ENCODE measurements at places on chromosomes 3 and 15.

DNA sequence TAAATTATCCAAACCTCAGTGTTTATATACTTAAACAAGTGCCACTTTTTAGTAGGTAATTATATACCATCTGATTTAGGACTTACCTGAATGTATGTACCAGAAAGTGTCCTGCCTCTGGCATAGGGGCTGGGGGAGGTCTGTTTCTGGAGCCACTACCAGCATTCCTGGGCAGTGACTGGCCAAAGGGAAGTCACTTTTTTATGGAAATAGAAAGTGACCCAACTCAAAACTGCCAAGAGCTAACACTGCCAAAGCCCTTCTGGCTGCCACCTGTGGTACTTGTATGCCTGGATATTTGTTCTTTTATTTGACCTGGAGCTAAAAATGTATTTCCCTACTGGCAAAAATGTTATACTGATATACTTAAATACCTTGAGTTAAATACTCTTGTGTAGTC lies 42.7 kb downstream of the ESYT3 start:
- no peak for DNase-seq

- DNase-seq: no peak
Observed at GRCh38 chr15:61091289-61091616, 137.8 kb downstream of the RORA start.

DNA sequence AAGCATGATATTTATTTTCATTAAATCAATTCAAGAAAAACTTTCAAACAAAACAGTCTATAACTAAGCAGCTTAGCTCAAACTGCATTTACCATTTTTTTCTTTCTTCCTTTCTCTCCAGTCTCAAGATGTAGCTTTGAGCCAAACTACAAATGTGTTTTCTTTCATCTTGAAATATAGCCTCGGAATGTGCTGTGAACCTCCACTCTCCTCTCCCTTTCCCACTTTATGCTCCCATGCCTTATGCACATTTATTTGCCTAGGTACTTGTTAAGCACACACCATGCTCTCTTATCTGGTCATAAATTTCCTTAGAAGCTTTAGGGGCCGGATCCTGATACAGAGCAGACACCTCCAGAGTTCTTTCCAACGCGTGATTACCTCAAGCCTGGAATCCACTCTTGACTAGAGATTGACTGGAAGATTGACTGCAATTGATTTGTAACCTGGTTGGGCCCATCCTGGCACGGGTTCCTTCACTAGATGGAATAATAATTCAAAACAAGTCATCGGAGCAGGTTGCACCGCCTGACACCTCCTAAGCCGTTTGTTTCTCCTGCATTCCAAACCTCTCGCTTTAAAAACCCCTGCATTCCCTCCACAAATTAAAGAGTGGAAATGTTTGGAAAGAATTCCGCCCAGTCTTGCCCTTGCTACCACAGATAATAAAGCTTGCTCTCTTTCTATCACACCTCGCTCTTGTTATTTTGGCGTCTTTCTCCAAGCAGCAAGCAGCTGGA lies 344.7 kb downstream of the CHL1 start:
- DNase-seq: no peak

DNA sequence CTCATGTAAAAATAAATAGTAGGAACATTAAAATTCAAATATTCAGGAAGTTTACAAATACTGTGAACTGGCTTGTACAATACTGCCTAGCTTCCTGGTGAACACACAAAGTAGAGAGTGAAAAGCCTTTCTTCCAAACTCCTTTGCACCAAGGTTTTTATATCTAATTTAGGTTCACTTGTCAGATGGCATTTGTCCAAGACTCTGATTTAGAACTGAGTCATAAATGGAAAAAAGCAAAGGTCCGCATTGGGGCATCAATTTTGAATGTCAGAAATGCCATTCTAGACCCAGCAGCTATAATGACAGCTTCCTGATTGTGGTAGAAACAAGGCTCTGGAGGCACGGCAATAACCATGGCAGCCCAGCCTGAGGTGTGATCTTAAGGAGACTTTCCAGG lies 160.7 kb downstream of the PDE8A start:
- no peak for DNase-seq

- no peak for DNase-seq
Observed at GRCh38 chr3:81622395-81622794, 139.1 kb downstream of the GBE1 start.

- no peak for DNase-seq
Observed at GRCh38 chr3:134149286-134149685, 101.4 kb downstream of the RYK start.

- peak; percentile 50 for DNase-seq
Observed at GRCh38 chr3:46667061-46667621, 26.3 kb downstream of the ALS2CL start.

GRCh38 chr15:62552444-62552843 lies 387.4 kb upstream of the C2CD4B start:
- no peak for DNase-seq

GRCh38 chr3:170991664-170992063 lies 34.9 kb downstream of the SLC2A2 start:
- no peak for DNase-seq

DNA sequence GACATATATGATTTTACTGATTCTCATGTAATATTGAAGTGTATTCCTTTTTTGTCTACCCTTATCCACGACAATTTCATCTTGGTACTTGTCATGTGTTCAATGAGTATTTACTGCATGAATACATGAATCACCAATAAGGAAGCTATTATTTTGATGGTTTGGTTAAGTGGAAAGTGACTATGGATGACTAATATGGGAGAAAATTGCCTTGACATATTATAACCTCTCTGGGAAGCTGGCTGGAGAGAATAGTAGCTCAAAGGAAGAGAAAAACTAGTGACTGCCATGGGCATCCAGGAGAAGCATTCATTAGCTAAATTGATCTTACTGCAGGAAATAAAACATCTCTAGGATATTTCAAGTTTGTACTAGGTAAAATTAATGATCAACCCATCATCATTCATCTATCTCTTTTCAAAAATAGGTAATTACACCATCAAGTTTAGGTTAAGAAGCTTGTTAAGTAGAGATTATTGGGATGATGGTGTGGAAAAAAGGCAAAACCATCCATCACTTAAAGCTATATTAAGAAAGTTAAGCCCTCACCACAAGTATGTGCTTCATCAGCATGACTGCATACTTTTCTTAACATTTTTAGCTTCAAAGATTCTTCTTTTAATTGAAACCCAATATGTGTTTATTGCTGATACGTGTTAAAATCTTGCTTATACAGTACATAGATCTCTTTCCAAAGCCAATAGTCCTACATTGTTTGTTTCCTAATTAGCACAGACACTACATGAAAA lies 455.2 kb upstream of the ARPP21 start:
- no peak for DNase-seq

DNA sequence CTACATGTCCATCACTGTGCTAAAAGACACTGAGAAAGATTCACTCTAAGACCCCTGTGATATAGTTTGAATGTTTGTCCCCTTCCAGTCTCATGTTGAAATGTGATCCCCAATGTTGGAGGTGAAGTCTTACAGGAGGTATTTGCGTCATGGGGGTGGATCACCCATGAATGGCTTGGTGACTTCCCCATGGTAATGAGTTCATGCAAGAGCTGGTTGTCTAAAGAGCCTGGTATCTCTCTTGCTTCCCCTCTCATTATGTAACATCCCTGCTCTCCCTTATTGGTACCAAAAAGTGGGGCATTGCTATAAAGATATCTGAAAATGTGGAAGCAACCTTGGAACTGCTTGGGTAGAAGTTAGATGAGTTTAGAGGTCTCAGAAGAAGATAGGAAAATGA lies 32.2 kb upstream of the FAM174B start:
- no peak for DNase-seq

GRCh38 chr3:112074006-112074405 lies 12.2 kb upstream of the C3orf52 start:
- no peak for DNase-seq

DNA sequence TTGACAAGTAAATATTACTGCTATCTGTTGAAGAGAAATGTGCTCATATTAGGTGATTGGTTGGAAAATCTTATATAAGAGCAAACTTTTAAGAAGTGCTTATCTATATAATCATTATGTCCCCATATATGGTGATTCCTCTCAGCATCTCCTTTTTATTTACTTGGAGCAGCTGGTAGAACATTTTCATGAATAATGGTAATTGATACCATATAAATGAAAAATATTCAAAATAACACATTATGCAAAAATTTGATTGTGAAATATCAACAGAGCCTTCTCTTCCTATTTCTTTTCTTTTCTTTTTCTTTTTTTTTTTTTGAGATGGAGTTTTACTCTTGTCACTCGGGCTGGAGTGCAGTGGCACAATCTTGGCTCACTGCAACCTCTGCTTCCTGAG lies 56.2 kb downstream of the ROBO2 start:
- no peak for DNase-seq

DNA sequence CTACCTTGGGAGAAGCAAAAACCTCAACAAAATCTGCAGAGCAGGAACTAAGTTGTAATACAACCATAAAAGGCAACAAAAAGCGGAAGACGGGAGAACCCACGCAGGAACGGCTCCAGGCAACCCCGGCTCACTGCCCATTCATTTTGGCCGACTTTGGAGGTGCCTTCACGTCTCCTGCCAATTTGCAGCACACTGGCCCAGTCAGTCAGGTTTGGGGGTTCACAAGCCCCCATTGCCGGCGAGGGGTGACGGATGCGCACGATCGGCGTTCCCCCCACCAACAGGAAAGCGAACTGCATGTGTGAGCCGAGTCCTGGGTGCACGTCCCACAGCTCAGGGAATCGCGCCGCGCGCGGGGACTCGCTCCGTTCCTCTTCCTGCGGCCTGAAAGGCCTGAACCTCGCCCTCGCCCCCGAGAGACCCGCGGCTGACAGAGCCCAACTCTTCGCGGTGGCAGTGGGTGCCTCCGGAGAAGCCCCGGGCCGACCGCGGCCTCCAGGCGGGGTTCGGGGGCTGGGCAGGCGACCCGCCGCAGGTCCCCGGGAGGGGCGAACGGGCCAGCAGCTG lies 463 bp downstream of the TERC start:
- DNase-seq: peak; percentile 22

- no peak for DNase-seq
Observed at GRCh38 chr15:31556494-31557150, 230.0 kb downstream of the KLF13 start.

GRCh38 chr3:63862804-63863149 lies 828 bp downstream of the THOC7 start:
- DNase-seq: no peak

GRCh38 chr15:92803852-92804609 lies 96.1 kb upstream of the CHD2 start:
- DNase-seq: peak; percentile 59

- DNase-seq: no peak
Observed at GRCh38 chr15:64151727-64152506, at the start of gene SNX22. SNX22 (plus strand) TSS chr15:64151731; CDS start chr15:64151776, 45 bp downstream.

- DNase-seq: peak; percentile 75
Observed at GRCh38 chr3:190120269-190121060, at the start of gene P3H2. P3H2 (minus strand) TSS chr3:190120897; CDS start chr3:190120731, 166 bp downstream.

DNA sequence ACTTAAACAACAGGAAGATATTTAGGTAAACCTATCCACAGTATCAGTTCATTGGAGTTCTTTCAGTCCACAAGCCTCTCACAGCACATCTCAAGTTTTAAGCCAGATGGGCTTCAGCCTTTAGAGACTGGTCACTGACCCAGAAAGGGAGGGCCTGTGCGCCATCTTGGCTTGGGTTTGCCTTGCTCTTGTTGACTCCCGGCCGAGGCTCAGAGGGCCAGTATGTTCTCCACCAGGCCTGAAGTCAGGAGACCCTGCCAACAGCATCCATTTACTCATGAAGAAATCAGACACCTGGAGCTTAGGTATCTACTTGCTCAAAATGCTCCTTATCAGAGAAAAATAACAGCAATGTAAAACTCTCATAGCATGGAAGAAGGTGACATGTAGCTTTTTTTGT lies 6.2 kb downstream of the RGMA start:
- no peak for DNase-seq

- no peak for DNase-seq
Observed at GRCh38 chr3:33636125-33636850, 81.8 kb downstream of the CLASP2 start.

GRCh38 chr15:52493968-52494367 lies 34.7 kb downstream of the MYO5A start:
- DNase-seq: no peak

DNA sequence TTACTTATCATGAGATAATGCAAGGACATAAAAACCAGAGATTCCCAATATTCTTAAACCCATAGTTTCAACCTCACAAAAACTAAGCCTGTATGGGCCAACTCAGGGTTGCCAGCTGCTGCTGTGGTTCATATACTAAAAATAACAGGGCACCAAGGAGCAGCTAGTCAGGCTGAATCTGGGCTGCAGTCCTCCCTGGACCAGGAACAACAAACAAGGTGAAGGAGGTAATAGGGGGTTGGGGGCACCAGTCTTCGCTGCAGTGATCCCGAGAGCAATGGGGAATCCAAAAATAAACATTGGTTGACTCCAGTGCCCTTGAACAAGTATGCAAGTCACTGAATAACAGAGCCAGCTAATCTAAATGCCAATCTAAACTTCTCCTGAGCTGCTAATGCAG lies 108.9 kb downstream of the MECOM start:
- no peak for DNase-seq

- peak; percentile 61 for DNase-seq
Observed at GRCh38 chr3:52446631-52447511, 2.0 kb upstream of the SEMA3G start.

GRCh38 chr15:101207867-101208288 lies 44.0 kb downstream of the CHSY1 start:
- DNase-seq: no peak

GRCh38 chr15:42665827-42666226 lies 71.1 kb downstream of the CDAN1 start:
- no peak for DNase-seq

GRCh38 chr15:25095179-25095578 lies 140.4 kb downstream of the SNRPN start:
- DNase-seq: no peak

DNA sequence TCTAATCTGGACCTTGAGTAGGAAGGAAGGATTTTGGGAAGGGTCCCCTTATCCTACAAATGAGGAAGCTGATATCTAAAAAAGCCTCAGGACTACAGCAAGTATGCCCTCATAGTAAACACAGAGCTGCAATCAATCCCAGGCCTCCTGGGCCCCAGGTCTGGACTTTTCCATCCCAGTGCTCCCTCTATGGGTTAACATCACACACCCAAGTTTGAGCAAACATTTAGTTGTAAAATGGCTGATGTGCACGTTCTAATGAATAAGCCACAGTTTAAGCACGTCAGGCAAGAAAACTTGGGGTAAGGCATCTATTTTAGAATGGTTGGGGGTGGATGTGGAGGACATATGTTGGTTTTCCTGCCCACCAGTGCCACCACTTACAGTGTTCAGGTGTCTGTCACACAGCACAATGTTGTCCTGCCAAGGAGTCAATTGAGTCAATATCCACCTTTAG lies 44.3 kb upstream of the UBE2E1 start:
- DNase-seq: no peak

DNA sequence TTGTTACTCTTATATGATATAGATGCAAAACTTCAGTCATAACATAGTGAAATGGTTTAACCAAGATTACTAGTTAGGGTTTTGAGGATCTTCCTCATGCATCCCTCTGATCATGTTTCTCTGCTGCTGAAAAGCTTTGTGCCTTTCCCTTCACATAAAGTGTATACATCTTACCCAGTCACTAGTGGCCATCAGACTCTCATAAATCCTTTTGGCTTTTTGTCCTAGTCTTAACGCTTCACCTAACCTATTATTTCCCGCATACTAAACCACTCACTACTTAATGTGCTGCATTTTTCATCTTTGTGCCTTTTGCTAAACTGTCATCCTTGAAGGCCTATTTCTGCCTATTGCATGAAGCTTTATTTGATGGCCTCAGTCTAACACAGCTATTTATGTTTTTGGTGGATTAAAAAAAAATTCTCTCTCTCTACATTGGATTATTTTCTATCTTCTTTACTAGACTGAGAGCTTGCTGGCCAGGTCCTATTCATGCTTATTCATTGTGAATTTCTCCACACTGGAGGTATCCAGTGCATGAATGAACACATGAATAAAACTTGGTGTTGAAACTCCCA lies 717.6 kb upstream of the GOLIM4 start:
- DNase-seq: no peak

Data from pancreas (tissue), 10 donors.